ENCODE measurements at places on chromosomes 7 and 10. TPM values are rescaled to one million over a fixed set of nuclear protein-coding genes. Genes with fewer than 3 reads are reported as not detected.

DNA sequence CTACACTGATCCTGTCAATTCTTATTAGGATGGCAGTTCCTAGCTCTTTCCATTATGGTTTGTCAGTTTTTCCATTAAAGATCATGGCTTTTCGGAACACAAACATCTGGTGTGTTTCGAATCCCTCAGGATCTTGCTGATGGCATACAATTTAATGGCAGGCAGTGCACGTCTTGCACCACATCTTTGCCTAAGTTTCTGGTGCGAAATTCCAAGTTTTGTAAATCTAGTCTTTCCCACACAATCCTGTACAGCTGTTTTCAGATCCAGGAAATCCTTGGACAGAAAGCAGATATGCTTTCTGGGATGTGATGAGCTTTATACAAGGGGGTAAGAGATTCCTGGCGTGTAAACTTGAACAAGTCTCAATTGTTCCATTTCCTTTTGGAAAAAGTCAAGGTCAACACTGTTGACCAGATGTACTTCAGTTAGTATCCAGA, 224.3 kb upstream of the PHYHIPL start:
- peak overlapping the region; percentile 32 for H3K27ac ChIP-seq
- H3K4me1 ChIP-seq, result no peaks in the 10 kb centered on the region
- no peaks in the 10 kb centered on the region for H3K27me3 ChIP-seq
- no peaks in the 10 kb centered on the region for H3K36me3 ChIP-seq
- no peak for DNase-seq
- H3K4me3 ChIP-seq, result no peak overlapping the region

Gene FAM25C
- total RNA-seq, result not detected

DNA sequence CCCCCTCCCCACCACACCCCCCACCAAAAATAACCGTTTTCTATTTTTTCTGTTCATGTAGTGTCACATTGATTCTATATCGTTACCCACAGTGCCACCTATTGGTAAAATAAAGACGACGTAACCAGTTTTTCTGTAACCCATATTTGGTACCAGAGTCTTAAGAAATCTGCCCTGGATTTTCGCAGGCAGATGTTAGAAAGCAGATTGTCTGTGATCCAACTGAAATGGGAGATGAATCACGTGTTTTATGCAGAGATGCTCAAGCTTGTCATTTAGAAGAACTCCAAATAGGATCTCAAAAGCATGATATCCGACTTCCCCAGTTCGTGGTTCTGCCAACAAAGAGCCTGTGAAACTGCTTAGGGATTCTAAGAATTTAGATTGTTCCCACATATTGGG, 261.1 kb upstream of the CSTF2T start:
- no peaks in the 10 kb centered on the region for H3K4me1 ChIP-seq
- H3K4me3 ChIP-seq, result no peak overlapping the region
- peaks cover 4% of the 10 kb centered on the region for H3K27me3 ChIP-seq
- no peak overlapping the region for H3K27ac ChIP-seq
- DNase-seq, result no peak

Gene PRKAR2B
- 32.5 TPM for total RNA-seq

DNA sequence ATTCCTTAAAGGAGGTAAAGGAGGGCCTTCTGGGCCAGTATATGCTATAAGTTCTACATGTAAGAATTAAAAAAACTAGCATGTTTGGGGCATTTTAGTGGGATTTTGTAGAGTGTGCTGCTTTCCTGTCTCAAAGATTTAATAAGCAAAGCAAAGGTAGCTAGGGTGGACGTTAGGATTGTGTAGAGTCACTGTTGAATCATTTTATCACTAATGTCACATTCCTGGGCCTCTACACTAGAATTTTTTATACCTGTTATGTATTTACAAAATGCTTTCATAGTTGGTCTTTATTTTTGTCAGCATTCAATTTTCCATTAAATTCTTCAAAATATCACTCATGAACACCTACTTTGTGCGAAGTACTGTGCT, 139.4 kb upstream of the PHYHIPL start:
- H3K27me3 ChIP-seq, result no peaks in the 10 kb centered on the region
- DNase-seq, result no peak
- no peaks in the 10 kb centered on the region for H3K4me1 ChIP-seq
- H3K36me3 ChIP-seq, result no peaks in the 10 kb centered on the region

Gene CYP3A7
- not detected for total RNA-seq

All from spleen (tissue), 13 donors.